Nucleus accumbens (tissue), 56 donors: ENCODE measurements at places on chromosomes 1 and 21.

DNA sequence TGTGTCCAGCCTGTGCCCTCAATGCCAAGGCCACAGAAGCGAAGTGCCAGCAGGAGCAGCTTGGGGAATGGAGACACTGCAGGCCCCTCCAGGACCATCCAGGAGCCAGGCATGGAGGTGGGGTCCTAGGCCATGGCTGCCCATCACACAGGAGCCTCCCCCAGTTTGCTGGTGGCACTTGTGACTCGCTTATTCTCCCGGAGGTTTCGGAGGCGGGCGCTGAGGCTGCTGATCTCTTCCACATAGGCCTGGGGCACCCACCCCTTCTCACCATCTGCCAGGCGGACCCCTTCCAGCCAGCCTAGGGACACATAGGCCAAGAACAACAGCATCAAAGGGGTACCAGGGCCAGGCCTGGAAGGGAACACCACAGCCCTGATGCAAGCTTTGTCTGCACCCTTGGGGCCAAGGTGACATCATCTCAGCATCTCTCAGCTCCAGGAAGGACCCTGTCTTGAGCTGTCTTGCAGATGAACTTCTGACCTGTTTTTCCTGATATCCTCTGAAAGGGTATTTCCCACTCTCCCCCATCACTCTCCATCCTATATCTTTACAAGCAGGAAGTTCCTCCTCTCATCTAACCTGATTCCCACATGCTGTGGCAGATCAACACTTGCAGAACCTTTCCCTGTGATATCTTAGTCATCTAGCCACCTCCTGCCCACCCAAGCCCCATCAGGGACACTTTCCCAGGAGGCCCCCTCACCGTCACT is 13.9 kb downstream of the ARHGEF19 start:
- no peak for DNase-seq

DNA sequence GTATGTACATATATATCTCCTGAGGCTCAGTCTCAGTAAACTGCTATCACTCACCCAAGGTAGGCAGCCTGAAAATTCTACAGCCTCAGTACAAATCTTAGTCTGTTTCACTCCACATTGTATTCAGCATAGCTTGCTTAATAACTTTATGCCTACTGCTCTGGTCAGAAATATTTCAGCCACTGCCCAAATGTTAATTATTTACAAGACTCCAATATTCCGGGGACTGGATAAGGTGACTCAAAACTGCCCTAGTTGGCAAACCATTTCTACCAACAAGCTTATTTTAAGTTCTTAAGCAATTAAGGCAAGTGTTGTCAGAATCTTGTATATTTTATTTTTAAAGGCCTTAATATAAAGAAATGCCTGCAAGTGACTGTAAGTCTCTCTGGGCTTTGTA is 114.8 kb downstream of the LRRIQ3 start:
- DNase-seq, result no peak

DNA sequence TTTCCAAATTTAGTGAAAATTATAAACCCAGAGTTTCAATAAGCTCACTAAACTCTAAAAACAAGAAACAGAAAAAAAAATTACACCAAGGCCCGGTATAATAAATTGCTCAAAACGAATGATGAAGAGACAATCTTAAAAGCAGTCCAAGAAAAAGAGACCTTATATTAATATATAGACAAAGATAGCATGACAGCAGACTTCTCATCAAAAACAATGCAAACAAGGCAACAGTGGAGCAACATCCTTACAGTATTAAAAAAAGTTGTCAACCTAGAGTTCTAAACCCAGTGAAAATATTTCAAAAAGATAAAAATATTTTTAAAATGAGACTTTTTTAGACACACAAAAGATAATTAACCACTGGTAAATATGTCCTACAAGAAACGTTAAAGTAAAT is 46.7 kb downstream of the KIFAP3 start:
- DNase-seq, result no peak

- no peak for DNase-seq
Measured at GRCh38 chr1:238951809-238952208, 434.6 kb upstream of the CHRM3 start.

- DNase-seq, result no peak
Measured at GRCh38 chr1:111191496-111191895, 8.9 kb downstream of the DENND2D start.

DNA sequence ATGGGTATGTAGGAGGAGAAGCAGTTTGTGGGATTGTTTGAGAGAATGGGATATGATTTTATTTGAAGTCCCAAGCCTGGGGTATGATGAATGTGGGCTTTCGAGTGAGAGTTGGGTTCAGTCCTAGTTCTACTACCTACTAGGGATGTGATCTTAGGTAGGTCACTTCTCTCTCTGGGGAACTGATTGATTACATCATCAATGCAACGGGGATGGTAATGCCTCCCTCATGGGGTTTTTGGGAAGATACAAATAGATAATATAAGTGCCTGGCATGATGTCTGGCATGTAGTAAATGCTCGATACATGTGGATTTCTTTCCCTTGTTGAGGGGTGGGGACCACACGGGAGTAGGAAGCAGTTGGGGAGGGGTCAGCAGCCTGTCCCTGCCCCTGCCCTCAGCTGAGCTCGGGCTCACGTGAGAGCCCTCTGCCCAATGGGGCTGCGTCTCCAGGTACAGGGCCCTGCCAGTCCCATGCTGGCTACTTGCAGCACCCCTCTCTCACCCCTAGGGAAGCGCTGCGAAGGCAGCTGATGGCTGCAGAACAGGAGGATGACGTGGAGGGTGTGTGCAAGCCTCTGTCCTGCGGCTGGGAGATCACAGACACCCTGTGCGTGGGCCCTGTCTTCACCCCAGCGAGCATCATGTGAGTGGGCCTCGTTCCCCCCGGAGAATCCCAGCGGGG is 38.7 kb downstream of the AZIN2 start:
- DNase-seq, result no peak

GRCh38 chr1:81008293-81008692 is 792.4 kb upstream of the ADGRL2 start:
- DNase-seq, result no peak

DNA sequence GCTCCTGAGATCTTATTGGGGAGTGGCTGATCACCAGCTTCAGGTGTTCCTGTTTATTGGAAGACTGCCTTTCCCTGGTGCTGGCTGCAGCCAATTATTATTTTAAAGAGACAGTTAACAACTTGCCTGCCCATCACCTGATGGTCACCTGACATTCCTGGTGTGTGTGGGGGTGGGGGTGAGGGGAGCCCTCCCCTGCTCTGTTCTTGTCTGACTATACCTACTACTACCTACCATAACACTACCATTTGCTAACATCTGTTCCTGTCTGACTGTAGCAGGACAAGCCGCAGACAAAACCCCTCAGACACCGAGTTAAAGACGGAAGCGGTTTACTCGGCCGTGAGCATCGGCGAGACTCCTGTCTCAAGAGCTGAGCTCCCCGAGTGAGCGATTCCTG is 54.9 kb upstream of the NBPF3 start:
- DNase-seq, result no peak

DNA sequence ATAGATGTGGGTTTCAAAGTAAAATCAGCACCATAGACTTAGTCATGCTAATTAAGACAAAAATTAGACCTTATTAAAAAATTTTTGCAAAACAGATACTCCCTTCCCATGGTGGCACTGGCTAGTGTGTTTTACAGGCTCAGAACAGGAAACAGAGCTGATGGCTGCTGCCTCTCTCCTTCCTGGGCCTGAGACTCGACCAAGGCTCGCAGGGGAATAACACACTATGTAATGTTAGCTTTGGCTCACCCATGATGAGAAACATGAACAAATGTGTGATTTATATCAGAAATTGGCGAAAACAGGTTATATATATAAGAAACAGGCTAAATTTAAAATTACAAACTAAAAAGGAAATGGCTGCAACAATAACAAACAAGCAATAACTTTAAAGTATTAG is 50.7 kb downstream of the ERG start:
- DNase-seq, result no peak
